ENCODE measurements at places on chromosomes 16 and 17.
A peak's percentile ranks its signal among the peaks of the same experiment; 100 is the strongest.

- DNase-seq = peak; percentile 43
These were observed 9.4 kb upstream of the ENGASE start for GRCh38 chr17:79065105-79065670.

DNA sequence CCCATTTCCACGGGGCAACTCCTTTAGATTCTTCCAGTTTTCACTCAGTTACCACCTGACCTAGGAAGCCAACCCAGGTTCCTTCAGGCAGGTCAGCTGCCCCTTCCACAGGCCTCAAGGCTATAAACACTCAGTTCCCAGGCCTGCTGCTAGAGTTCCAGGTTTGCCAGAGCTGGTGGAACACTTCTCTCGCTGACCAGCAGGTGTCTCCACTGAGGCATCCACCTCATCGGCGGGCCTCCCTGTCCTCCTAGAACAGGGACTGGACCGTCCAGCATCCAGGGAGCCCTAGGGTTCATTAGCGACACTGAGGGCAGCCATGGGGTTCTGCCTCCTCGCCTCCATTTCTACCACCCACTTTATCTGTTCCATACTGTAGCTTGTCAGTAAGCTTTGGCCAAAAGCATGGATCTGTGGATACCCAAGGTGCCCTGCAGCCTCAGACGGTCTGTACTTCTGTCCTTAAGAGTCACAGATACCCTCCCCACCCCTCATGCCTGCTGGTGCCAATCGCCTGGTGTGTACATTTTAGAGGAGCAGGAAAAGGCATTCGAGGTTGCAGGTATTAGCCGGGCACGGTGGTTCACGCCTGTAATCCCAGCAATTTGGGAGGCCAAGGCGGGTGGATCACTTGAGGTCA is 29.0 kb downstream of the PIMREG start:
- peak; percentile 71 for DNase-seq

GRCh38 chr17:50631195-50631907 is 3.3 kb upstream of the ABCC3 start:
- DNase-seq = no peak

DNA sequence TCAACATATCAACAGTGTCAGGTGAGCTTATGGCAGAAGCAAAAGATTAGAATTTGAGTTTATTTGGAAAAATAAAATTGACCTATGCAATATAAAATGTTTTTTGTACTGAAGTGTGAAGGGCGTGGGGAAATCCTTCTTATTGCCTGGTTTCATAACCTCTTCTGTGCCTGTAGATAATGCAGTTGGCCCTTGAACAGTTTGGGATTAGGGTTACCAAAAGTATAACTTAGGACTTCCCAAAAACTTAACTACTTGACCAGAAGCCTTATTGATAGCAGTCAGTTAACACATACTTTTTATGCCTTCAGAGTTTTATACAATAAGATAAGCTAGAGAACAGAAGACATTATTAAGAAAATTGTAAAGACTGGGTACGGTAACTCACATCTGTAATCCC is 66.0 kb downstream of the TMC6 start:
- no peak for DNase-seq

DNA sequence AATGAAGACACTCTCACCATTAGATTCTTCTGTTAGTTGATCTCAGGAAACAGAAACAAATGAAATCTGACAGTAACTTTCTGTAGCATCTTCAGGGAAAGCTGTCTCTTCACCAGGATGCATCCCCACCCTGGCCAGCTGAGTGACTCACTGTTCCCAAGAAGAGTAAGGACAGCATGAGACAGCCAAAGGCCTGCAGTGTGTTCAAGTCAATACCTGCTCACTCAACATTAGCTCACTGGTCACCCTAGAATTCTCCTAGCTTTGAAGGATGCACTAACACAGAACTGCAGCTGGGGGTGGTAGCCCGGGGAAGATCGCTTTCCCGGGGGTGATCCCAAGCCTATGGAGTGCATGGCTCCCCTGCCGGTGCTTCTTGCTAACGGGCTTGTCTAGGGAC is 28.2 kb upstream of the CLEC18B start:
- peak; percentile 90 for DNase-seq

DNA sequence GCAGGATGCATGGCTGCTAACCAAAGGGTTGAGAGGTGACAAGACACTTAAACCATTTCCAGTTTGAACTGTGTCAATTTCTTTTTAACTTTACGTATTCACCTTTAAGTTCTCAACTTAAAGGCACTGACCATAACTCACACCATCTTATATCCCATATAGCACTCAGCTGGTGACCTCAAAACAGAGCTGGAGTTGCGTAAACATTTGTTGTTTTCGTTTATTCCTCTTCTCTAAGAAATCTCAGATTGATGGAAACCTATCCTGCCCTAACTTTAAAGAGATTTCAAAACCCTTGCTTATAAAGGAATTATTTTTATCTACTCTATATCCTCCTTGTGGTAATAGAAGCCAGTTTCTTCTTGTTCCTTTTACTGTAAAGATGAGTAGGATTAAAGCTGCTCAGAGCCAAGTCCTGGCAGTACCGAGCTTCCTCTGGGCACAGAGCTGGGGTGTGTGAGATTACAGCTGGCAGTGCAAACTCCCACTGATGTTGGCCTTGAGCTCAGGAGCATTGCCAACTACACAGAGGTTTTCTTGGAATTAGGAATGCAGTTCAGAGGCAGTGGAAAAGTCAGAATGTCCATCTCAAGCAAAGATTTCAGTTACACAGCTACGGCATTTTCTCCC is 1.3 kb downstream of the KCTD2 start:
- no peak for DNase-seq
